T follicular helper cell (primary cell): ENCODE measurements at places on chromosomes 12 and 14.

GRCh38 chr12:112798048-112798760, 6.7 kb downstream of the RPH3A start:
- DNase-seq, result no peak

GRCh38 chr14:73125169-73125588, 11.1 kb upstream of the PSEN1 start:
- DNase-seq, result no peak

DNA sequence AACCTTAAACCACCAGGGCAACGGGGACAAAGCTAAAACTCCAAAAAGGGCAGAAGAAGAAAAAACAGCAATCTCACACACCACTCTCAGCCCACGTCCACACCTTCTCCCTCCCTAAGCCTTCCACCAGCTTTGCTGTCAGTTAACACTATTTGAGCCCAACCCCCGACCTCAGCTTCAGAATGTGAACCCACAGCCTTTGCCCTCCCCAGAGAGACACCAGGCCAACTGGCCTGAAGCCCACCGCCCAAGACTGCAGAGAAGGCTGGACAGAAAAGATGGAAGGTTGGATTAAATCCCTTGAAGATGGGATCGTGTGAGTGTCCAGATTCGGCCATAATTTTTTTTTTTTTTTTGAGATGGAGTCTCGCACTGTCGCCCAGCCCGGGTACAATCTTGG, 22.4 kb downstream of the IRF2BPL start:
- DNase-seq, result no peak

- no peak for DNase-seq
Observed at GRCh38 chr14:103928011-103928890, at the start of gene TDRD9. Gene TDRD9 (plus strand): TSS chr14:103928456. CDS start chr14:103928510, 54 bp downstream.

DNA sequence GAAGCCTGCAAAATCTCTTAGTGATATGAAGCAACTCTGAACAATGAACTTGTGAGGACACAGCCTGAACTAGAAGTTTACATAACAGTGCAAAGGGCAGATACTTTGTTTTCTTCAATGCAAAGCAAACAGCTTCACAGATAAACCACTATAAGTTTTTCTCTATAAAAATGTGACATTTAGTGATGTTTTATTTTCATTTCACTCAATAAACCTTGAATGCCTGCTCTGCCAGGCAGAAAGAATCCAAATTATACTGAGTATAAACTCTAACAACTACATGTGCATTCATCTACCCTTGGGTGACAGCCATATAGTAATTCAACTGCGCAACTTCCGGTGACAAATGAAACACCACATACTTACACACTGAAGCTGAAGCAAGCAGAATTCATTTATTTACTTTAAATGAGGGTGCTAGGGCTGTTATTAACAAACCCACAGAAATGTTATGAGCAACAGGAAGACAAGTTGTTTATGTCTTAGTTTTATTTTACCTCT, 10.3 kb downstream of the DCP1B start:
- DNase-seq, result no peak

- DNase-seq, result no peak
Observed at GRCh38 chr14:52110441-52111086, 41.7 kb upstream of the NID2 start.

GRCh38 chr14:31994391-31995033, 82.6 kb upstream of the ARHGAP5 start:
- no peak for DNase-seq

GRCh38 chr14:61132336-61132735, 148.8 kb downstream of the TMEM30B start:
- DNase-seq, result no peak

DNA sequence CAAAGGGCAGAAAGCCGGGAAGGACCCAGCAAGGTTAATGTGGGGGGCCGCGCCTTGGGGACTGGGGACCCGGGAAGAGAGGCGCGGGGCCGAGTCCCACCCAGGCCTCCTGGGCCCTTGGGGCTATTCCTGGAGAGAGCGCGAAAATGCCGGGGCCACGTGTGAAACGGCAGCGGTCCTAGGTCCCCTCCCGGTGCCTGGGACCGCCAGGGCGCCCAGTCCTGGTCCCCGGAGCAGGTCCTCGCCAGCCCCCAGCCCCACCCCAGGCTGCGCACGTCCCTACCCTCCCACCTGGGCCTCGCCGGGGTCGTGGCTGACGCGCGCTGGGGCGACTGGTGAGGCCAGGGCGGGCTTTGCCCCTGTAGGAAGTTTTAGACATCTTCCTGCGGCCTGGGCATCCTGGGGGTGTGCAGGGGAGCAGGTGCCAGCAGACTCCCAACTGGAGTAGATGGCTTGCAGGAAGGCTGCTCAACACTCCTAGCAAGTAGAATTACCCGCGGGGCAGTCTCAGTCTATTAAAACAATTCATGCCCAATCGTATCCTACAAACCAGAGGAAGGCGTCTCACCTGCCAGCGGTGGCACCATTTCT, 708 bp downstream of the FAR2 start:
- DNase-seq, result no peak

- no peak for DNase-seq
Observed at GRCh38 chr12:132341318-132342050, 12.1 kb upstream of the GALNT9 start.

GRCh38 chr12:93594766-93595311, 22.4 kb downstream of the SOCS2 start:
- DNase-seq, result no peak

DNA sequence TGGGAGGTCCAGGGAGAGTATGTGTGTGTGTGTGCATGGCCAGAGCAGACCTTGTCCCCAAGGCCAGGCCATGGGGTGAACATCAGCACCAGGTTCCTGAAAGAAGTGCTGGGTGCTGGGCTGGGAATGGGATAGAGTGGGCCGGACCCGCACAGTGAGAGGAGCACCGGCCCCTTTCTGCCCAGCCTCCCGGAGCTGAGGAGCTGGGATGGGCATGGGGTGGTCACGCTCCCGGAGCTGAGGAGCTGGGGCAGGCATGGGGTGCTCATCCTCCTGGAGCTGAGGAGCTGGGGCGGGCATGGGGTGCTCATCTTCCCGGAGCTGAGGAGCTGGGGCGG, 83.3 kb downstream of the B4GALNT3 start:
- DNase-seq, result no peak

- no peak for DNase-seq
Observed at GRCh38 chr12:95625012-95625411, 73.7 kb upstream of the USP44 start.

GRCh38 chr12:113845900-113846674, 120.0 kb downstream of the RBM19 start:
- no peak for DNase-seq

DNA sequence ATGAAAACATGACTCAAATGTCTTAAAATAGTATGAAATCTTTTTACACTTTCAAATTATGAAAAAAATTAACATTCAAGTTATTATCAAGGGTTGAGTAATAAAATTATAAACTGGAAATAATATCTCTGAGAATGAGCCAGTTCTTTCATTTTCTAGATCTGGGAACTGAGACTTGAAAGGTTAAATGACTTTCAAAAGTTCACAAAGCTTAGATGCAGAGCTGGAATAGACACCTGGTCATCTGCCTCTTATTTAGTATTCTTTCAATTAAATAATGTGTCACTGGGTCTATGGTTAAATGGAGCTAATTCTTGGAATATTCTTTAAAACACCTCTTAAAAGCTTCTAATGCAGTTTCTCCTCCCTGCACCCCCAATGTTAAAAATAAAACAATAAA, 86.6 kb downstream of the CDK17 start:
- no peak for DNase-seq

GRCh38 chr12:4270831-4271716, 2.5 kb upstream of the CCND2 start:
- no peak for DNase-seq

DNA sequence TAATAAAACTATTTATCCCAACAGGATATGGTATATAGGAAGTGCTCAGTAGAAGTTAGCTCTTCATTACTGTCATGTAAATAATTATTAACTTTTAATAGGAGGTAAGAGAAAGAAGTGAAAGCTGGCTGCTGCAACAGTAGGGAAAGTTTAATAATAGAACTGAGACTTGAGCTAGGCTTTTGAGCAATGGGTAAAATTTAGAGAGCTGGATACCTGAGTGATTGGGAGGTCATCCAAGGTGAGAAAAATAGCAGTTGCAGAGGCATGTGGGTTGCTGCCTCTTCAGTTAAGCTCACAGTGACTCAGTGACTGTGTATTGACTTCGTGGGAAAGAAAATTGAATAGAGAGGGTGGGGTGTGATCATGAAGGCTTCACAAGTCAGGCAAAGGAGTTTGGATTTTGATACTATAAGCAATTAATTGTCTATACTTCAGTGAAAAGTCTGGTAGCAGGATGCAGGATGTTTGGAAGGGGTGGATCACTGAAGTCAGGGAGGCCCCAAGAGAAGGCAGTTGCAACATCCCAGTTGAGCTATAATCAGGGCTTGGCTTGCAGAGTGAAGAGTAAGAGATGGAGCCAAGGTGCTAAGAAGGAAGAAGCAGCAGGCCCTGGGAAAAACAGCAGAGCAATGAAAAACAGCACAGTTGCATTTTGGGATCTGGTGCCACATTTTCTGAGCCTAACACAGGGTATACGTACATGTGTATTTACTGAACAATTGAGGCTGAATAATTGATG, 172.0 kb upstream of the FRMD6 start:
- DNase-seq, result no peak

- no peak for DNase-seq
Observed at GRCh38 chr14:72864712-72865365, 29.1 kb downstream of the DPF3 start.

- no peak for DNase-seq
Observed at GRCh38 chr12:97024393-97024792, 117.3 kb downstream of the NEDD1 start.

DNA sequence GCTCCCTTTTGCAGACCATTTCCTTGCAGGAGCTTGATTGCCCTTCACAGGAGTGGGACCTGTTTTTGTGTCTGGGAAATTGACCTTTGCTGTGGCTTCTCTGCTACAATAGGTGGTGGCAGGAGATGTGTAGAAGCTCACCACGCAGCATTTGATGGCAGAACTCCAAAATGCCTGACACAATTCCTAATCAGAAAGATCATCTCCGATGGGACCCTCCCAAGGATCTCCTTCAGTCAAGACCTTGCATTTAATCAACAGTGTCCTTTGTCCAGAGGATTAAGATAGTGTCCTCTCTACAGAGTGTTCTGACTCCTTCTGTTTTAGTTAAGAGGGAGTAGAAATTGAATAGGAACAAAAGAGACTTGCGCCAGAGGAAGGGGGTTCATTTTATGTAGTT, 83.6 kb upstream of the DDHD1 start:
- DNase-seq, result no peak

- DNase-seq, result no peak
Observed at GRCh38 chr12:46926526-46926925, 100.7 kb upstream of the SLC38A4 start.

DNA sequence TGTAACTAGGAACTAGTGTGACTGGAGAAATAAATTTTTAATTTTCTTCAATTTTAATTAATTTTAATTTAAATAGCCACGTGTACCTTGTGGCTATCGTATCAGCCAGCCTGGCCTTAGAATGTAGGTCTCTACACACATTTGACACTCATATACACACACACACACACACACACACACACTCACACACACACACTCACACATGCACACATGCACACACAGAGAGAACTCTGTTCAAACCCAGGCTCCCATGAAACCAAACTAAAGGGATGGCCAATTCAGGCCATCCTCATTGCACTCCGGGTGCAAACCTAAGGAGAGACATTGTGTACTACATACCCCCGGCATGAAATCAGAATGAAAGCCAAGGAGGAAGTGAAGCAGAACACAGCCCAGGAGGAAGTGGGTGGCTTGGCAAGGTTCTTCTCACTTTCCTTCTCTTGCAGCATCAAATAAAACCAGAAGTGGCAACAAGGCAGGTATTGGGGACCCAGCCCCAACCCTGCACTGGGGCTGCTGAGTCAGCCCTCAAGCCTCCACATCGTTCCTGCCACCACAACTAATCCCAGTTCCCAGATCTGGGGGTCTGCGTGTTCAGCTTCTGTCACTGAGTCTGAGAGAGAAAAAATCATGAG, 26.2 kb upstream of the CHPT1 start:
- DNase-seq, result no peak

DNA sequence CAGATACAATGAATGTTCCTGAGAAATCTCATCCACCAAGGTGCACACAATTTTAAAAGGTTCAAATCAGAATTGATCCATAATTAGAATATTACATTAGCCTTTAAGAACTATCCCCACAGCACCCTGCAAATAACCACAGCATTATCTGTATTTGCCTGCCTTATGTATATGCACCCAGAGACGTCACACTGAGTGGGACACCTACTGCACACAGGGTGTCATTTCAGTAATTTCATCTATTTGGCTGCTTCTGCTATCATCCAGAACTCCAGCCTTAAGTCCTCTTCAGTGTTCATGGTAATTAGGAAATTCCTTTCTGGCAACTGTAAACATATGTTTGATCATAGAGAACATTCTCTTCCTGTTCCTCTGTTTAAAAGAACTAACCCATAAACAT, 298.4 kb downstream of the SYT1 start:
- no peak for DNase-seq

GRCh38 chr12:40793471-40793870, 101.2 kb downstream of the CNTN1 start:
- no peak for DNase-seq

DNA sequence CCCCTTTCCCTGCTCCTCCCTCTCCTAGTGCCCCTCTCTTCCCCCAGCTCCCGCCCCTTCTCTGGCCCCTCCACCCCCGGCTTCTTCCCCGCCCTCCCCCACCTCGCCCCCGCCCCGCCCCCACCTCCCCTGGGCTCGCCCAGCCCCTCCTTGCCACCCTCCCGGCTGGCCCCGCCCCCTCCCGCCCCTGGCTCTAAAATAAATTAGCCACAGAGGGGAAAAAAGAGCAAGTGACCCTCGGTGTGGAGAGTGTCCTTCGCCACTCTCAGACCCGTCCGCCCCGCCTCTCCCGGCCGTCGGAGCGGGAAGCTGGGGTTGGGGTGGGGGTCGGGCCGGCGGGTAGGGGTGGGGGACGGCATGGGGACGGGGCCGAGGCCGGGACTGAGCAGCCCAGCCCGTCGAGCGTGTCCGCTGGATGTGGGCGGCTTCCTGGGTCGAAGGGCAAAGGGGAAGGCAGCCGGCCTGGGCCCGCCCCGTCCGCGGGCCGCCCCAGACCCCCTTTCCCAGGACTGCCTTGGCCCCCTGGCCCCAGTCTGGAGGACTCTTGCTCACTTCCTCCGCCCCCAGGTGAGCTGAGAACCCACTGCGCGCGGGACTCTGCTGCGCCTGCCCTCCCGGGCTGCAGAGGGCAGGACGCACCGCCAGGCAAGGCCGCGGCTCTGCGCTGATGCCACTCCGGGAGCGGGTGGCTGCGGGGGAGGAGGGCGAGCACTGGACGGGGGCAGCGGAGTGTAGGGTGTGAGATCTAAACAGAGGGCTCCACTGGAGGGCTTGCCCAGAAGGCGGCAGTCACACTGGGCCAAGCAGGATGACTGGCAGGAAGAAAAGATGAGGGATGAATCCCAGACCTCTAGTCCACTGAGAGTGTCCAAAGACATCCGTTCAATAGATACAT, 570 bp upstream of the FIGNL2 start:
- DNase-seq, result no peak

GRCh38 chr12:46550266-46550879, 177.8 kb upstream of the SLC38A2 start:
- no peak for DNase-seq

GRCh38 chr12:11958221-11959091, 112.3 kb upstream of the BCL2L14 start:
- no peak for DNase-seq
